ENCODE measurements at places on chromosomes 6 and 20. TPM values are rescaled to one million over a fixed set of nuclear protein-coding genes. Genes with fewer than 3 reads are reported as not detected.

MAS1 gene
- not detected for polyA plus RNA-seq

ANKRD66 gene
- not detected for polyA plus RNA-seq

SOX18 gene
- 0.12 TPM for polyA plus RNA-seq

PLA2G7 gene
- polyA plus RNA-seq: not detected

NRSN1 gene
- polyA plus RNA-seq: 24.5 TPM

ZC3H12D gene
- polyA plus RNA-seq: 1.0 TPM

CTCFL gene
- polyA plus RNA-seq: not detected

ASIP gene
- not detected for polyA plus RNA-seq

NMBR gene
- not detected for polyA plus RNA-seq

ARFGAP1 gene
- 82.0 TPM for polyA plus RNA-seq

Data from neural cell (in vitro differentiated cells).